Ammon's horn (tissue), 1 donor: ENCODE measurements at places on chromosomes 3 and 15.

DNA sequence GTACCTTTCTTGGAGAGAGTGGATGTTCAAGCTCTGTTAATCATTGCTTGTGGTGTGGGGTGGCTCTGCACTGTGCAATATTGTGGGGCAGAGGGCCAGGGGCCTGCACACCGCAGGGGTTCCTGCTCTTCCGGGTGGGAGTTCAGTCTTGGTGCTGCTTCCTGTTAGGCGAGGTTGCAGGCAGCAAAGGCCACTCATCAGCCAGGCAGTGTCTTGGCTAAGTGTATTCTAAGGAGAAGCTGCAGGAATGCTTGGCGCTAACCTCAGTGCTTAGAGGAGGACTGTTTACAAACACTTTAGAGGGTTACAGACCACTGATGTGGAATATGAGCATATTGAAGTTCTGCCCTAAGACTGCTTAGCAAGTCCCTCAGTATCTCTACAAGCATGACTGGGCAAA lies 81.7 kb downstream of the CEP63 start:
- DNase-seq = no peak

DNA sequence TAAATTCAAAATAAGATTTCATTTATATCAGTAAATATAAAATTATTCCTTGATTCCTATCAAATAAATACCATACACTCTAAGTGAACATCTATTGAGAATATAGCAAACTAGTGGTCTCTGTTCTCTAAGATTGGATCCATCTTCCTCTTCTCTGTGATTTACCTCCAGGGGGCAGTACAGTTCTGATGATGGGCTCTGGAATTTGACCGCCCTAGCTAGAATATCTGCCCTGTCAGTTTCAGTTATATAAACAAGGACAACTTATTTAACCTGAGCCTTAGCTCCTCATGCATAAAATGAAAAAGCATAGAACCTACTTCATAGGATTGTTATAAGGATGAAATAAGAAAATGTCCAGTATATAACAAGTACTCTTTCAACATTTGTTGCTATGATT lies 171.1 kb upstream of the CCDC54 start:
- DNase-seq = peak; percentile 71

DNA sequence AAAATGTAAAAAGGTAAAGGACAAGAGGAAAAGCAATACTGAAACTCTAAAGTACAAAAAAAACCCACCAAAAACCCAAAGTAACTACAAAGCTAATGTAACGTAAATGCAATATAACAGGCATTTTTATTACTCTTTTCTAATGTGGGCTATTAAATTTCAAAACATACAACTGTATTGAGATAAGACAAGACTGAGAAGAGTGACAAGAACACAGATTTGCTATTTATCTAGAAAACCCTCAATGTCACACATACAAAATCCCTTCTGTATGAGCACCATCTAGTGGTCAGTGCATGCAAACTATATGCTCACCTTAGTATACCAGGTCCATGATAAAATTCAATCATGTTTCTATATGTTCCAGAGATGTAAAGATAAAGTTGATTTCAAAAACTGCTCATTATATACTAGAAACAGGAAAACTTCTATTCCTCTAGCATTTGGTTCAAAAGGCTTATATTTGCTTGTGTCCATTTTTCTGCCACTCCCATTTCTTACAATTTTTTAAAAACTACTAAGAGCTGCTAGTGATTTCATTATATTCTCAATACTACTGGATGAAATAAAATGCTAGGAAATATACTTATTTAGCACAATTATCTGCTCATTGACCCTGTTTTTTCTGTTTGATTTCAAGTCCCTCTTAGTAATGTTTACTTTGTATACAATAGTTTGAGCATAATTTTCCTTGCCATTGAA lies 111.4 kb downstream of the DLG1 start:
- peak; percentile 88 for DNase-seq

DNA sequence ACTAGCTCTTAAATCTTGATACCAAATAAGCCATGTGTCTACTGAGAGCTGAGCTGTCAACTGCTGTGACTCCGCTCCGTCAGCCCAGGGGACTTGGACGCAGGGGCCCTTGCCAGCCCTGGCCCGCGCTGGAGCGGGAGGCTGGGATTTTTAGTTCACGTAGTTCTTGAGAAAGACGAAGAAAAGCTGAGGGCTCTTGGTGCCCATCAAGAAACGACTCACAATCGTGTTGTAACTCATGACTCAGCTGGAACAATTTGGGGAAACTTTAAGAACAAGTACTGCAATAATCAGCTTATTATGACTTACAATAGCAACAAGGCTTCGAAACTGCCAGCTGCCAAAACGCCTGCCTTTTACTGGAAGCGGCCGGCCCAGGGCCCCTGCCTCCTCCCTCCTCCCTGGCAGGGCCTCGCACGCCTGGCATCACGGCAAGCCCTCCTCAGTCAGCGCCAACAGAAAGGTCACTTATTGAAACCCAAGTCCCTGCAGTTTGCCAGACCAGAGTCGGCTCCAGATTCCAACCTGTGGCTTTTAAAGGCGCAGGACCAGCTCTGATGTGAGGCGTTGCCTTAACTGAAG lies 60.3 kb downstream of the RGMA start:
- peak; percentile 82 for DNase-seq

DNA sequence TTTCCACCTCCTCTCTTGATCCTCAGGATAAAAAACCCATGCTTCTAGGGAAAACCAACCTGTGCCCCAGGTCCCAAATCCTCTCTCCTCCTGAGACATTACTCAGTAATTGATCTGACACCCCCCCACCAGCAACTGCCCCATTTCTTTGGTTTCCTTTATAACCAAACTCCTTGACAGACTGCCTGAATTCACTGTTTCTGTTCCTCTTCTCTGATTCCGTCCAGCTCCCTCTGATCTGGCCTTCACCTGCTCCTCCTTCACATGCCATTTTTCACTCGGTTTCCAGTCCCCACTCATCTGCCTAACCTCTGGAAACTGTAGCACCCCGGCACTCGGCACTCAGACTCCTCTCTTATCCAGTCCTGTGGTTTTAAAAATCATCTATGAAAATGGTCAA lies 2.1 kb downstream of the CCDC51 start:
- no peak for DNase-seq

GRCh38 chr3:121295452-121295851 lies 250.3 kb downstream of the POLQ start:
- DNase-seq = no peak
